Activated naive CD8-positive, alpha-beta T cell treated with anti-CD3 and anti-CD28 coated beads, Interleukin-2, amount 50 U/mL, for 16 hours (primary cell): ENCODE measurements at places on chromosomes 11 and 22.
A peak's percentile ranks its signal among the peaks of the same experiment; 100 is the strongest.

GRCh38 chr11:73196576-73196975 lies 21.5 kb upstream of the P2RY2 start:
- no peak for DNase-seq

DNA sequence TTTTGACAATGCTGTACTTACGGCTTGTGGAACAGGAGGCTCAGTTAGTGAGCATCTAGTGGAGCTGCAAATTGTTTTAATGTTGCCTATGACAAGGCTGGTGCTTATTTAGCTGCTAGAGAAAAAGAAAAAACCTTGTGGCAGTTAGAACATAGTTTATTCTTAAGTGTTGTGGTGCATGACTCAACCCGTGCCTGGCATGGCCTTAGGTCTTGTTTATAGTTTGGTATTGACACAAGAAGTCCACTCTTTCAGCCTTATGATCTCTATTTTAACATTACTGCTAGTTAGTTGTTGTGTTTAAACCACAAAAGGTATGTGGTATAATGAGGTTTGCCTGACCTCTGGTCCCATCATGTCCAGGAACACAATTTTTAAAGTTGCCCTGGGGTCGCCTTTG lies 744.6 kb downstream of the FAM181B start:
- DNase-seq: no peak

DNA sequence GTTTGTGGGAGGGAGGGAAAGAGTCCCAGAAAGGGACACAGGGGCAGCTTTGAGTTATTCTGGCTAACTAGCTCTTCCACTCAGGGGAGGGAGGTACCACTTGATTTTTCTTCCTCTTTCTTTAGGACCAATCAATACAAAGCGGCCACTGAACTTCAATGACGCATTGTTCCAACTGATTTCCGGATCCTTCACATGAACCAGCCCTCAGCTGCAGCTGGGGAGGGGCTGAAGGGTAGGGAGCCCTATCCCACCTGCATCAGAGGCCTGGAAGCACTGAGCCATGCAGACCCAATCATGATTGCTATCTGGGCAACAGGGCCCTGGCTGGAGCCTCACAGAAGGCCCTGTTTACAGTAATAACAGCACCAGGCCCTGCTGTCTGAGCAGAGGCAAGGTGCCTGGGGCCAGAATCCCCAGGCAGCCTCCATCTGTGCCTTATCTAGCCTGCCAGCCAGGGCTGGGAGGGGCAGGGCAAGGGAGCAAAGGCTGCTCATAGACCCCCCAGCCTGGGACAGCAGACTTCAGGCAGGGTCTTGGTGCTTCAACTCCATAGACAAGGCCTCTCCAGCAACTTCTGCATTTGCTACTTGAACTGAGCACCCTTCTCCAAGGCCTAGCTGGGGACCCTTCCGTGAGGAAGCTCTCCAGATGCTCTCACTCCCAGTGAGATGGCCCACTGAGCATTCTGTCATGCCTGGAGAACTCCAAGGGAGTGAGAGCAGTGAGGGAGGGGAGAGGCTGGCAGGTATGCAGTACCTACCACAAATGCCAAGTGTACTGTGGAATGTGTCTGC lies 22.5 kb downstream of the CLPB start:
- no peak for DNase-seq

DNA sequence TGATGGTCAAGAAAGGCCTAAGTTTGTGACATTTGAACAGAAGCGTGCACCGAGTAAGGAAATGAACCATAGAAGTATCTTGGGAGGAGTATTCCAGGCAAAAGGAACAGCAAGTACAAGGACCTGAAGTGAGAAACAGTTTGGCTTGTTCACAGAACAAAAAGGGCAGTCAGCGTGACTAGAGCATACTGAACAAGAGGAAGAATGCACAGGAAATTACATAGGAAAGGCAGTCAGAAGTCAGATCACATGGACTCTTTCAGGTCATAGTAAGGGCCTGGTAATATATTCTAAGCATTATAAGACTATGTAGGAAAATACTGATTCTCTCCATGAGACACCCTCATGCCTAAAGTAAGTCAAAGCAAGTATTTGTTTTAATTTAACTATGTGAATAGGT lies 52.3 kb upstream of the GAB2 start:
- DNase-seq: no peak

- DNase-seq: no peak
Observed at GRCh38 chr22:11627436-11627797, 3900.6 kb upstream of the OR11H1 start.

DNA sequence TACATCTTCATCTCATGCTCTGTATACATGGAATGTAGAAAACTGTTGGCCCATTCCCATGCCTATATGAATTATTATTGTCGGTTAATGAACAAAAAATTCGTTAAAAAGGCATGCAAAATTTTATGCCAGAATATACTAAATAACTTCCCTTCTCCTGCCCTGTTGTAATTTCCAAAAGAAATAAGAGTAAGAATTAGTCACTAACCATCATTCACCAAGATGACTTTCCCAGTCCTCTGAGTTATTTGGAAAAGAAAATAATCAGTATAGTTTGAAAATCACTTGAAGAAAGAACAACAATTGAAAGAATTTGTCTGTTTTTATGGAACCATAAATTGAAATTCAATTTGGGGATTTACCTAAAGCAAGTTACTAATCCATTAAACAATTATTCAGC lies 1149.1 kb upstream of the RAG2 start:
- no peak for DNase-seq

GRCh38 chr11:75896843-75897419 lies 81.9 kb downstream of the UVRAG start:
- no peak for DNase-seq

GRCh38 chr11:120562806-120563425 lies 51.4 kb downstream of the GRIK4 start:
- no peak for DNase-seq

- DNase-seq: no peak
Observed at GRCh38 chr11:70110538-70111055, 32.5 kb downstream of the ANO1 start.

DNA sequence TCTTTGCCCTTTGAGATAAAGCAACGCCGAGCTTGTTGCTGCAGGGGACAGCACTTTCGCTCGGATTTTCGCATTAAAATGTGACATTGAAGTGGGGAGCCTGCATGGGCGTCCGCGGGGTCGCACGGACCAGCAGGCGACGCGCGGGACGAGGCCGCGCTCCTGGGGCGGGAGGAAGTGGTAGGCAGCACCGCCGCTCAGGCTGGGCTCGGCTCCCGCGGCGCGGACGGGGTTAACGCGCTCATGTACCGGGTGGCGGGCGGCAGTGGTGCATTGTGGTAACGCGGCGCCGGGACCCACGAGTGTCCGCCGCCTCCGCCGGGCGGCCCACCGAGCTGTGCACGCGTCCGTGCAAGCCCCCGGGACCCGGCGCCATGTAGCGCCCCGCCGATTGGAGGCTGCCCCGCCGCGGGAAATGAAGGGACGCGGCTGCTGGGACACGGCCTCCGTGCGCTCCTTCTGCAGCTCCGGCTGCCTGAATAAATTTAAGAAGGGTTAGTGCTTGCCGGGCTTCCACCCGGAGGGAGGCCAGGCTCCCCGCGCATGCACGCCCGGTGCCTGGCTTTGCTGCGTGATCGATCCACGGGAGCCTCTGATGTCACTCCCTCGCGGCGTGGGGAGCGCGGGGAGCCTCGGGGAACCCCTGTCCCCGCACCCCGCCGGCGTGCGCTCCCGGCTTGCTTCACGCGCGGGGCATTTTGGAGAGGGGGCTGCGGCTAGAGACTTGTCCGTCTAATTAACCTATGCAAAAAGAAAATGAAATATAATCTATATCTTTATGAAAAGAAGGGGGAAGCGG lies 127.7 kb downstream of the OSBP2 start:
- DNase-seq: no peak

DNA sequence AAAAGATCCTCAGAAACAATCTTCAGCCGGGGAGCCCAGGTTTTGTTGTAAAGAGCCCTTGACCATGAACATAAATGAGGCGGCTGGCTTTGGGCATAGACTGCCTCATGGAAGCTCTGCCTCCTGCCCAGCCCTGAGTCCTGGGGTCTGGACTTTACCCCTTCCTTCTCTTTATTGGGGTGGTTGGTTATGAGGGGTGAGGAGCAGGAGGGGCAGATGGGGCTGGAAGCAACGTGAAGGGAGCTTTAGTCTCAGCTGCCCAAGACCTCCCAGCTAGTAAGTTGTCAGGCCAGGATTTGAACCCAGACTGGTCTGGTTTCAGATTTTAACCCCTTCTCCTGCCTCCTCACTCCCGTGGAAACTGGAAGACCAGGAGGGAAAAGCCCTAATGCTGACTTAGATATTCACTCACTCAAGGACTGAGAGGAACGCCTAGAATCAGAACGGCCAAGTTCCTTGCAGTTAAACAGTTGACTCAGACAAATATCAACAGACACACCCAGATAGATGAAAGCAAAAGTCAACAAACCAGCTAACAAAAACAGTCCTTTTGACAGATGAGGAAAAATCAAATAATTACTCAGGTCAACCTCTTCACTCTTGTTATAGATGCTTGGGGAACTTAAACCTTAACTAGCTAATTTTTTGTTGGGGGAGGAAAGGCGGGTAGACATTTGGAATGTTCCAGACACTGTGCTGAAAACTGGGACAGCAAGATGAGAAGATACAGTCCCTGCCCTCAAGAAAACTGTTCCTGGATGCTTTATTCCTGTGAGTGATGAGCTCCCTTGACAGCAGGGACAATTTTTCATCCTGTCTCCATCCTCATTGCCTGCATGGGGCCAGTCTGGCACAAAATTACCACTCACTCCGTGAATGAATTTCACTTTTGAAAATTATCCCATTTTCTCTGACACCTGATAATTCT lies 20.8 kb upstream of the ARRB1 start:
- DNase-seq: no peak

DNA sequence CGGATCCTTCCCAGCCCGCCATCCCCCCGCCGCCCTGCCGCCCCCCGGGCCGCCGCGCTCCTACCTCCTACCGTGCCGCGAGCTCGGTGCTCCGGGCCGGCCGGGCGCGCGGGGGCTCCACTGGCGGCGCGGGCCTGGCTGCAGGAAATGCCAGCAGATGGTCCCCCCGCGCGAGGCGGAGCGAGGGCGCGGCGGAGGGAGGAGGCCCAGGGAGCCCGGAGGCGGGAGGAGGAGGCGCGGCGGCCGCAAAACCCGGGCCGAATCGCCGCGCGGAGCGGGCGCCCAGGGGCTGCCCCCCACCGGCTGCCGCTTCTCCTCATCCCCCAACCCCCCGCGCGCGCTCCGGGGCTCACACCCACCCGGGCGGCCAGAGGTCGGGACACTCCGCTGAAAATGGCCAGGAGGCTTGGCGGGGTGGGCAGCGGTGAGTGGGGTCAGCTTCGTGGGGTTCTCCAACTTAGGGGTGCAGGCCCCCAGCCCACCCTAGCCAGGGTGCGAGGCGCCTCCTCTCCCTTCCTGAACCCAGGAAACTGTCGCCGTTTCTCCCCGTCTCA lies at the start of gene OSBPL5:
Gene OSBPL5, minus strand, starts transcription at position 159 of the 554 bp plus-strand sequence. CDS start 36,162 bp downstream, outside the sequence.
- DNase-seq: peak; percentile 9

DNA sequence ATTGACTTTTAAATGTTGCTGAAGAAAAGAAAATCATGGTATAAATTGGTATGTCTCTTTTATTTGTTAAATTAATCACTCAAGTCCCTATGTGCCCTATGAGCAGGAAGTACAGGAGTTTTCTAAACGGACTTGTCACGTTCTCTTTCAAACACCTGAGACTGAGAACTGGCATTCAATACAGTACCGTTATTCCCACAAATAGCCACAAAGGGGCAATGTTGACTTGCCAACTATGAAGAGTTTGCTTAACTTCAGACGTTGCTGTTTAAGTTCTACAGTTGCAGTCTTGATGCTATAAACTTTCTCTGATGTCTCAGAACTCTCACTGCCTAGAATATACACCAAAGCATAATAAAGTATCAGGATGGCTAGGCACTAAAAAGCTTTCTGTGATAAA lies 7.6 kb downstream of the OR56A1 start:
- DNase-seq: no peak

GRCh38 chr11:120674542-120674941 lies 163.0 kb downstream of the GRIK4 start:
- no peak for DNase-seq
